Osteocyte (in vitro differentiated cells): ENCODE measurements at places on chromosomes 7 and 10. TPM values are rescaled to one million over a fixed set of nuclear protein-coding genes. Genes with fewer than 3 reads are reported as not detected.

DNA sequence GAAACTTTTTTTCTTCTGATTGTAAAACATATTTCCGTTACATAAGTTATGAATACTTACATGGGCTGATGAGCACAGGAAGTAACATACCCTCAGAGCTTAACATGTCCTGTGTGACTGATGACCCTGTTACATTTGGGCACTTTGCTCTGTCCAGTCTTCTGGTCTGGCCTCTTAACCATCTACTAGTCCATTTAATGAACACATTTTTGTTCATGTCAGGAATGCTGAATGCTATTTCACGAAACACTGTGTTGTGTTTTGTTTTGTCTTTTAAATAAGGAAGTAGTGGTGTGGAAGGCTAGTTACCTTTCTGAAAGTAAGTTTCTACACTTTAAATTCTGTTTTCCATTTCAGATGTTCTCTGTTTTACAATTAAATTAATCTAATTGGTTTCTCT is 77.7 kb downstream of the RBM33 start:
- no peak for DNase-seq

DNA sequence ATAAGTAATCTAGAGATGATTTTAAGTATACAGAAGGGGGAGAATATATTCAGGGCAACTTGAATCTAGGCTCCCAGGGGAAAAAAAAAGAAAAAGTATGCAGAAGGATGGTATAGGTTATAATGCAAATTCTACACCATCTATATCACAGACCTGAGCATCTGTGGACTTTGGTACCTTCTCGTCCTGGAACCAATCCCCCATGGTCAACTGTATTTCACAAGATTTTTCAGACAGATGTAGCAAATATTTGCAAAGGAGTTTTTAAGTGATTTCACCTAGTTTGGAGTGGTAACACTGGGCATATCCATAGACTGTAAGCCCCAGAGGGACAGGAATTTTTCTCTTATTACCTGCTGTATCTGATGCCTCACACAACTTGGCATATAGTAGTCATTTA is 58.8 kb downstream of the NOC3L start:
- no peak for DNase-seq

Gene GPR15LG
- not detected in 2 replicates for total RNA-seq

DNA sequence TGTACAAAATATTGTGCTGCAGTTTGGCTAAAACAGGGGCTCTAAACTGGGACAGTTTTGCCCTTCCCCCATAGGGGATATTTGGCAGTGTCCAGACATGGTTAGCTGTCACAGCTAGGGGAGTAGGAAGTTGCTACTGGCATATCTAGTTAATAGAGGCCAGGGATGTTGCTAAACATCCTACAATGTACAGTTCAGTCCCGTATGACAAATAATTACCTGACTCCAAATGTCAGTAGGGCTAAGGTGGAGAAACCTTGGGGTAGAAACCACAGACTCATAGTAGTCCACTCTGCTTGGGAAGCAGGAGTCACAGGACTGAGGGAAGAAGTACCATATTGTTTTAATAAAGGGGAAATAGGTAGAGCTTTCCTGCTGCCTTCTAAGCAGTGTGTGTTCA is 39.8 kb downstream of the WBP1L start:
- DNase-seq: no peak
